ENCODE measurements at places on chromosomes 11 and 22. TPM values are rescaled to one million over a fixed set of nuclear protein-coding genes. Genes with fewer than 3 reads are reported as not detected.

GRCh38 chr11:59247531-59248227 lies 35.0 kb upstream of the MPEG1 start:
- DNase-seq: peak; percentile 74

- peak; percentile 80 for DNase-seq
Observed at GRCh38 chr11:99739464-99740089, 718.8 kb downstream of the CNTN5 start.

- no peak for DNase-seq
Observed at GRCh38 chr11:2277933-2278523, 7.6 kb upstream of the ASCL2 start.

GRCh38 chr22:46612904-46613605 lies 7.1 kb upstream of the GRAMD4 start:
- no peak for DNase-seq

DNA sequence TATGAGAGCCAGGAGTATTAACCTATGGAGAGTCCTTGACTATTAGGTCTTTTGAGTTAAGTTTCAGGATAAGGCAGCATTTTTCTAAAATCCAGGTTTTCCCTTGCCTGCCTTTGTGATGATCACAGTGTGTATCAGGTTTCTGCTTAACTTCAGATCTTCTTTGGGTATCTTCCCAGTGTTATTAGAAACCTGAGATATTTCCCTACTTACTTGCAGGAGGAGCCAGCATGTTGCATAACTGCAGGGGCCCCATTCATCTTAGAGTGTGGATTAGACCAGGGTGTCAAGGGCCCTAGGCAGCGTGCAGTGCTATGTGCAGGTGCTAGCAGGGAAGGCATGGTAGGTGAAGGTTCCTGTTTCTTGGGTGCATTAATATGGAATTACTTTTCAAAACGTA lies 69.5 kb downstream of the ZNRF3 start:
- peak; percentile 34 for DNase-seq

- DNase-seq: peak; percentile 57
Observed at GRCh38 chr22:19174106-19175025, 4.2 kb downstream of the SLC25A1 start.

DNA sequence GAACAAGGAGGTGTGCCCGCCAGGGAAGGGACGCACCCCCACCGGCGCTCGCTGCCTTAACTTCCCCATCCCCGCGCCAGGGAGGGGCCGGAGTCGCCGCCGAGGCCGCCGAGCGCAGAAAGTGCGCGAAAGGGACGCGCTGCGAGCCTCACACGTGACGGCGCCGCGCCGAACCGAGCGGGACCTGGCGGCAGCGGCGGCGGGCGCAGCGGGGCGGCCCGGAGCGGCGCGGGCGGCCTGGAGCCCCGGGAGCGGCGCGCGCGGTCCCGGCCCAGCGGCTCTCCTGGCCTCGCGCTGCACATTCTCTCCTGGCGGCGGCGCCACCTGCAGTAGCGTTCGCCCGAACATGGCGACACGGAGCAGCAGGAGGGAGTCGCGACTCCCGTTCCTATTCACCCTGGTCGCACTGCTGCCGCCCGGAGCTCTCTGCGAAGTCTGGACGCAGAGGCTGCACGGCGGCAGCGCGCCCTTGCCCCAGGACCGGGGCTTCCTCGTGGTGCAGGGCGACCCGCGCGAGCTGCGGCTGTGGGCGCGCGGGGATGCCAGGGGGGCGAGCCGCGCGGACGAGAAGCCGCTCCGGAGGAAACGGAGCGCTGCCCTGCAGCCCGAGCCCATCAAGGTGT lies at the start of gene SORL1:
TSS of gene SORL1 (plus strand) at position 329 of the 623 bp plus-strand sequence. CDS start at position 347, 18 bp downstream.
- peak; percentile 76 for DNase-seq

DNA sequence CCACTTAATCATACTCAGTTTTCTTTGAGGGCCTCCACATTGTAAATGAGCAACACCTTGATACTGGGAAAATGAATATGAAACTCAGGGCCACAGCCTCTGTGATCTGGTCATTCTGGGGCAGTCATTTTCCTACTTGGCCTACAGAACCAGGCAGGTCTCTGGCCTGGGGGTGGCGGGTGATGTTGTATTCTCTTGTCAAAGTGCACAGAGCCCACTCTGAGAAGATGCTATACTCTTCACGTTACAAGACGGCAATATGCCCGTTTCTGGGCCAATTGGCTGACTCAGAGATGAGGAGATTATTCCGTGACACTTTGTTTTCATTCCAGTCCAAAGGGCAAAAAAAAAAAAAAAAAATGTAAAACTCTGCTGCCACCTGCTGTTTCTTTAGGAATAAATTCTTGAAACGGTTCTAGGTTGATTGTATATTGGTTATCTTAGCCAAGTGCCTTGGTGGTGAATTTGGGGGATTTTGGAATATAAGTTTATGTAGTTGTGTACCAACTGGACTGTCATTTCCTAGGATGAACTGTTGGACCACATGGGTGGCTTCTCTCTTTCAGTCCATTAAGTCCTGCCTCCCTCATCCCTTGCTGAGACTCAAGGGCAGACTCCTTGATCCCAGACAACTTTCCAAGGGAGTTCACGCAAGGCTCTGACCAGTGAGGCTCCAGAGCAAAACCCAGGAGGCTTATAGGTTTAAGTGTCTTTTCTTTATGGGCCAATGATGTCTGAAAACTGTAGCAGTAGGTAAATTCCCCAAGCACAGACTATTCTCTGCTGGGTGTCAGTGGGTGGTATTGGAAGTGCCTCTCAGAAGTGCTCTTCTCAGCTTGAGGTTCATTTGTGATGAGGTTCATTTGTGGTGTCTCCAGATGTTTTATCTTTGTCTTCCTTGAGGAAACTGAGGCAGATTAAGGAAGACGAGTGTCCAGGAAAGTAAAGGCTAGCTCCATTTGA lies 18.2 kb downstream of the ADM start:
- peak; percentile 84 for DNase-seq

DNA sequence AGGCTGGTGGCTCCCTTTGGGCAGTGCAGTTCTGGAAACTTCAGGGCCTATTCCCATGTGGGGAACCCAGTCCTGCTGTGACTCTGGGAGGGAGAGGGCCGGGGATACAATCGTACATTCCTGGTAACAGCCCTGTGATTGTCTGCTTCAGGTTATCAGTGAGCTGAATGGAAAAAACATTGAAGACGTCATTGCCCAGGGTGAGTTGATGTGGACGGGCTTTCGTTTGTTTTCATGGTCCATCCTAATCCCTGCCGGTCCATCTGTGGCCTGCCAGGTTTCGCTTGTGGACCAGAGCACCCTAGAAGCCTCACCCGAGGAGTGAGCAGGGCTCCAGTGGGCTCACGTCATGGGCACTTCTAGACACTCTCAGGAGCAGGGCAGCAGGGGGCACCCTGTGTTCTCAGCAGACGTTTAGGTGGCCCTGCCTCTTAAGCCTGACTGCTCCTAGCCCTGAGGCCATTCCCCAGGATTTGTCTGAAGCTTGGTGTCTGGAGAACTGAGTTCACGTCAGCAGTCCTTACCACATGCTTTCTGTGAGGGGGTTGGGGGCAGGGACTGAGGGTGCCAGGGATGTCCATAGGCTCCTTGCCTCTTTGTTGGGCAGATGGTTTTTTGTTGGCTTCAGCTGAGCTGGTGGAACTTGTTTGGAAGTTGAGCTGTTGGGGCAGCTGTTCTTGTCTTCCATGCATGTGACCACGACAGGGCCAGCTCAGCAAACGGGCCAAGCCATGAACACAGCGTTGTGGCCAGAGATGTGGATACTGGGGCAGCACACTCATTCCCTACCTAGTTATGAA lies 1.9 kb downstream of the RPLP2 start:
- DNase-seq: no peak

GRCh38 chr11:66186470-66186869 lies 82.0 kb upstream of the RAB1B start:
- DNase-seq: no peak

GRCh38 chr11:68275721-68276507 lies 4.1 kb upstream of the C11orf24 start:
- no peak for DNase-seq

DNA sequence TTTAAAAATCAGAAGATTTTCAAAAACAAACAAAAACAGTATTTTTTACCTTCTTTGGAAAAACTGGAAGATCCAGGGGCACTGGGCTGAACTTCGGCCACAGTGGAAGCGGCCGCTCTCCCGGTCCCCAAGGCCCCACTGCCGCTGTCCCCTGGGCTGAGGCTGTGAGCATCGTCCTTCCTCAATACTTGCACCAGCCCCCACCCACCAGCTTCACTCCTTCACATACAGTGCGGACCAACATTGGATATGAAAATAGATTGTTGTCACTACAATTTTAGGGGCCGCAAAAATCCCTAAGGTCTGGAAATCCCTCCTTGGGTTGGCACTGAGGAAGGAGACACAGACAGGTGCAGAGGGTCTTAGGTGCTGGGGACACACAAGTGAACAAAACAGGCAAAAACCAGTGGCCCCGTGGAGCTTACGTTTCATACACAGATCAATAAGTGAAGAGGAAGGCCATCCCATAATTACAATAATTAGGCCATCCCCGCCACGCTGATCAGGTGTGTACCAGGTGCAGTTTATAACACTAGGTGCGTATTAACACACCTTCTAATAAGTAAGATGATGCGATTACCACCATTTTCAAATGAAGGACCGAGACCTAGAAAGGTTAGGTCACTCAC lies 28.2 kb upstream of the SLC22A12 start:
- no peak for DNase-seq

DNA sequence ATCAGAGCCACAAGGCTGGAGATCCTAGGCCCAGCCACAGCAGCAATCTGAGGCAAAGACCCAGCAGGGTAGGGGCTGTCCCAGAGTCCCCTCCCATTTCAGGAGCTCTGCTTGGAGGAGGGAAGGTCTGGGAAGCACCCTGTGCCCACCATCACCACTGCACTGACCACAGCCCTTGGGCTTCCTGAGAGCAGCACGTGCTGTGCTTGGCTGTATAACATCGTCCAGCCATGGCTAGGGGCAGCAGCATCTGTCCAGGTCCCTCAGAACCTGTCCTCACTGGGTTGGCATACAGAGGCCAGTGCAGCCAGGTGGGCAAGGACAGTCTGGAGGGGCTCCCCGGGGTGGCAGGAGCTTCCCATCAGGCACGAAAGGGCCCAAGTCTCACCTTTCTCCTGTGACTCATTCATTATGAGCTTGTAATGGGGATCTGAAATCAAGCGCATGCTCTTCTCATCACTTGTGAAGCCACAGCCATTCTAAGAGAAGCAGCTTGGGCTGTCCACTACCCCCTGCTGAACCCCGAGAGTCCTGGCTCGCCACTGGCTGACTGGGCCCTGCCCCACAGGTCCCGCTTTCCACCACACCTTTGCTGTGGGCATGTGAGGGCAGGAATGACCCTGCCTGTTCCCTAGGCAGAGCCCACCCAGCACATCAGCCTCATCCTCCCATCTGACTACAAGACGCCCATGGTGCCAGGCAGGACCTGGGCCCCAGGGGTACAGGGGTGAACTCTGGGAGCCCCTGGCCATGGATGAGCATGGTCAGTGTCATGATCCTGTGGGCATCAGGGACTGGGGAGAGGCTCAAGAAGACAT lies 83.3 kb downstream of the MED15 start:
- no peak for DNase-seq

DNA sequence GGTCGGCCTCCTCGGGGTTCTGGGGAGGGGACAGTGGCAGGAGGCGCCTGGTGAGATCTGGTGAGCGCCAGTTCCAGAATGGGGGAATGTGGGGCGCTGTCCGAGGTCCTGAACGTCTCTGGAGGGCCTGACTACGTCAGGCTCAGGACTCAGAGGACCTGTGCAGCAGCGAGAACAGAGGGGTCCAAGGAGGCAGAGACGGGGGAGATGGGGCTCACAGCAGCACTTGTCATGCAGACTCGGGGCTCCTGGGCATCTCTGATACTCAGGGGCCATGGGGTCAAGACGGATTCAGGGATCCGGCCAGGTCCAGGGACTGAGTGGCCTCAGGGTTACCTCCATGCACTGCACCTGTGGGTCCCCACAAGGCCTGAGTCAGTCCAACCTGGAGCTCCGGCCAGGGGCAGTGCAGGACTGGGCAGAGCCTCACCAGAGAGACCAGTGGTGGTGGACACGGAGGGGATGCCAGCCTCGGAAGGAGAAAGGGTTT lies 92.2 kb downstream of the BRD1 start:
- DNase-seq: peak; percentile 46

- DNase-seq: no peak
Observed at GRCh38 chr22:36360871-36361383, 26.8 kb downstream of the MYH9 start.

DNA sequence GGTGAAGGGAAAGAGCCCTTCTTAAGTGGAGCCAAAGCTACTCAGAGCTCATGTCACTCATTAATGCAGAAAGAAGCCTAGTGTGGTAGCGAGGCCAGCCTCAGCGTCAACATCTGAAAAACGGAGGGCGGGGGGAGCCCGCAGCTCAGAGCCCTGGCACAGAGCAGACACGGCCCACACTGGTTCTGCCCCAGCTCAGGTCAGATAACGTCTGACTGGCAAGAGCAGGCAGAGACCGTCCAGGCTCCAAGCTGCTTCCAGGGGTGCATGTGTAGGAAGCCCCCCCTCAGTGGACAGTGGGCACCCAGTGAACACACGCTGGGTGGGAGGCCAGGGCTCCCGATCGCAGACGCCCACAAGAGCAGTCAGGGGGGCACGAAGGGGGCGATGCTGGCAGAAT lies 100.8 kb downstream of the SHANK2 start:
- no peak for DNase-seq

DNA sequence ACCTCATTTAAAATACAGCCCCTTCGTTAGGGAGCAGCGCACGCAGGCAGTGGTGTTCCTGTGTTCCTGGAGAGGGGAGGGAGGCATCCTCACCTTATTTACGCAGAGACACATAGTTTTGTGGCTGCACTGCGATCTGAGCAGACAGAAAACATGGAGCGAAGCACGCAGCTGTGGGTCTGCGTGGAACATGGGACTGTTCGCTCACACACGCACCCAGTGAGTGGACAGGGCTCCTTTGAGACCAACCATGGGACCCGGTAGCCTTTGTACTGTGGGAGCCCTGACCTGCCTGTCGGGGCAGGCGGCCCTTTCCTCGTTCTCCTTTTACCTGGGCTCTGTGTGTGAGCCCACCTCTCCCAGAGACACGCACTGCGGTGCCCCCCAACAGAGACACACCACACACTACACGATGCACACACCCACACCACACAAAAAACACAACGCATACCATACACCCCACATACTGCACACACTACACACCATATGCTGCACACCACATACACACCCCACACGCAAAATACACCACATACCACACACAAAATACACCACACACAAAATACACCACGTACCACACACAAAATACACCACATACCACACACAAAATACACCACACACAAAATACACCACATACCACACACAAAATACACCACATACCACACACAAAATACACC lies 1245.7 kb downstream of the BRD1 start:
- DNase-seq: peak; percentile 68

JAM3 gene
- 14.5 TPM for total RNA-seq

RRP8 gene
- 21.6 TPM for total RNA-seq

OR9G1 gene
- total RNA-seq: not detected

OOSP4B gene
- not detected for total RNA-seq

OR8J1 gene
- not detected for total RNA-seq

OR4C5 gene
- total RNA-seq: not detected

ZP1 gene
- total RNA-seq: not detected

CALCA gene
- 1.0 TPM for total RNA-seq

TRIM29 gene
- not detected for total RNA-seq

ST14 gene
- total RNA-seq: 0.17 TPM

Data from A673 (cell line).